ENCODE measurements at places on chromosomes 1 and 21.

- peak; percentile 40 for DNase-seq
Observed at GRCh38 chr1:203104789-203105390, 19.1 kb upstream of the MYOG start.

DNA sequence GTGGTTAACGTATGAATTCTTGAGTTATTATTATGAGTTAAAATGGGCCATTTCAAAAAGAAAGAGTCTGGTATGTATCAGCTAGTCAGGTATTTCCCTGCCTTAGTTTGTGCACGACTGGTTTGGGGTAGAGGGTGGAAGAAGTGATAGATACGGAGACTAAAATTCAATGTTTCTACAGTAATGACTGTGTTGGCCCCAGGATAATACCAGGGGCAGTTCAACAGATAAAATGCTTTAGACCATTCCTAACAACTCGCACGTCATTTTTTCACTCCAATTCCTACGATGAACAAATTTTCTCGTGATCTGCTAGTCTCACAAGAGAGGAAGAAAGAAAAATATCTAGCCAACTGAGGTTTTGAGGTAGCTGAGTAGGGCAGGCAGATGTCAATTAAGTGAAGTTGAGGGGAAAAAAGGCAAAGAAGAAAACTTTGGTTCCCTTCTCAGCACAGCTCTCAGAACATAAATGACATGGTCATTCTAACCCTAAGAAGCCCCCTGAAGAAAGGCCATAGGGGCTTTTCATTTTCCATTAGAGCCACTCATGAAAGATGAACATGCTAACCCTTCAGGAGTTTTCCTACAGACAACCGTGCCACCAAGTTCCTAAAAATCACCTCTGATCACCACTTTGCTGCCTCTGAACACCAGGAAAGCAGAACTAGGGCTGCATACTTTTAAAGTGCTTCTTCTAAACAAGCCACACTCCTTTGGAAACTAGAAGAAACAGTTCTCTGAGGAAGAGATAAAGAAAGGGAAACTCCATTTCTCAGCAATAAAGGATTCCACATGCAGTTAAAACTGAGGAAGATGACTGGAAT is 5.6 kb downstream of the MCOLN2 start:
- DNase-seq = no peak

GRCh38 chr21:35202431-35202830 is 153.3 kb upstream of the RUNX1 start:
- peak; percentile 67 for DNase-seq

GRCh38 chr1:95084317-95085176 is 11.8 kb upstream of the ALG14 start:
- DNase-seq = peak; percentile 17

DNA sequence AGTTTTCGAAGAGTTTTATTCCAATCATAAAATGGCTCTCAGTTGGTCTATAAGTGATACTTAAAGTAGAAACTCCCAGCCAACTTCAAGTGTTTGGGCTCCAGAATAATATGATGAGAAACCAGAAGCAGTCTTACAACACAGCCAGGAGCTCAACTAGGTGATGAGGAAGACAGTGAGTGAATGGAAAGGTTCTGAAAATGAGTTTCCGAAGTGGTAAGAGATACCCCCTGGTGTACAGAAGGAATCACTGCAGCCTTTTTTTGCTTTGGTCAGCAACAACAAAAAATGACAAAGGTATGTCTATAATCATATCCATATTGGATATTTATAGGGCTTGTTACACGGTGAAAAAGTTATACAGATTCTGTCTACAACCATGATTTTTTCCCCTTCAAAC is 16.5 kb downstream of the KRTAP19-1 start:
- no peak for DNase-seq

DNA sequence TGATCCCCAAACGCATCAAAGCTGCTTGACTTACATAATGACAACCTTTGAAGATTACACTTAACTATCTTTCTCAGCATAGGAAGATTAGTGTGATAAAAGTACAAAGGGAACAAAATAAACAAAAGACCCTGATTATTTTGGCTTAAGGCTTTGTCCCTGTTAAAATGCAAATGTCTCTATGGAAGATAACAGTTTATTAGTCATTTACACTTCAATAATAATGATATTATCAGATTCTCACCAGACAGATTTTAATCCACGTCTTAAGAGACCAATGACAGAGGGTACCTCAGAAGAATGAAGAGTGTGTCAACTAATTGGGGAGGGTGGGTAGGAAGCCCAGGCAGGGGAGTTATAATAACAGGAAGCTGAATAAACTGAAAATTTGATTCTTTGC is 510.4 kb upstream of the PTBP2 start:
- no peak for DNase-seq

DNA sequence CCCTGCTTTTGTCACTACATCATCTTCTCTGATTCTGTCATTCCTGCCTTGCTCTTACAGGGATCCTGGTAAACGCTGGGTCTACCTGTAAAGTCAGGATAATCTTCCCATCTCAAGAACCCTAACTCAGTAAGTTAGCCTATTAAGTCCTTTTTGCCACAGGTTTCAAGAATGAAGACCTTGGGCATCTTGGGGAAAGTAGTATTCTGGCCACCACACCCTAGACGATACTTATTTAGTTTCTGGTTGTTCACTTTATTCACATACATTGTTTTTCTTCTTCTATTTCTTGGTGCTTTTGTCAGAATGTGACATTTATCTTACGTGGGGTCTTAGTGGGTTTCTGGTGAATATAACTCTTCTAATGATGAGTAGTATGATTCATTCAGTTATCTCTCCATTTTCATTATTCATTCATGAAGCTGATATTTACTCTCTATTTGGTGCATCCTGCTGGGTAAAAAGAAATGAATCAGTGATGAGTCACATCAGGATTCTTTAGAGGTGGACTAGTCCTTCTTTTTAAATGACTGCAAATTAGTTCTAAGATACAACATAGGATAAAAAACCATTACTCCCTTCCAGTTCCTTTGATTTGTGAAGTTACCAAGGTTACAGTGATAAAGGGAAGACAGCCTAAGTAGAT is 514.4 kb upstream of the B3GALT2 start:
- no peak for DNase-seq

DNA sequence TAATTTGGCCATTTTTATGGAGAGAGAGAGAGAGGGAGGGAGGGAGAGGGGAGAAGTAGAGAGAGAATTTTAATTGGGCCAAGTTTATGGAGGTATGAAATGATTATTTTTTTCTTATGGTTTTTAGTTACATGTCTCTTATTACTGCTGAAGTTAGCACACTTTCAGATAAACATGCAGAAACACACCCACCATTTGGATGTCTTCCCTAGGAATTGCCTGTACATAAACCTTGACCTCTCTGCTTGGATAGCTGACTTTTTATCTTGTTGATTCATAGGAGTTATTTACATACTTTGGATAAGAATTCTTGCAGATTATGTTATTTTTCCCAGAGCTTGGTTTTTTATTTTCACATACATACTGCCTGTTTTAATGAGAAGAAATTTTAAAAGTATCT is 310.2 kb upstream of the ADAMTS5 start:
- peak; percentile 73 for DNase-seq

DNA sequence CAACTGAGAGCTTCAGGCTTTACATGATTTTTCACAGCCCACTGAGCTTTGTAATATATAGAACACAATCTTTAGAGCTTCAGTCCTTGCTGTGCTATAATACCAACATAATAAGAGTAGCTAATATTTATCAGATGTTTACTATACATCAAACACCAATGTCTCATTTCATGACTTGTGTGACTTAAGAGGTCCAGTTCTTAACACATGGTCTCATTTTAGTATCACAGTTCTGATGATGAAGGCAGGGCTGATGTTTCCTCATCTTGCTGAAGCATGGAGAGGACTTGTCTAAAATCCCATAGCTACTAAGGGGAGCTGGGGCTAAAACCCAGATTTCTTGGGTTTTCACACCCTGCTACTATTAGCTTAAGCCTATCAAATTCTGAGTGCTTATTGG is 5.5 kb downstream of the MTR start:
- no peak for DNase-seq

Measured in AG10803 (cell line).